ENCODE measurements at places on chromosomes 12 and 14.

DNA sequence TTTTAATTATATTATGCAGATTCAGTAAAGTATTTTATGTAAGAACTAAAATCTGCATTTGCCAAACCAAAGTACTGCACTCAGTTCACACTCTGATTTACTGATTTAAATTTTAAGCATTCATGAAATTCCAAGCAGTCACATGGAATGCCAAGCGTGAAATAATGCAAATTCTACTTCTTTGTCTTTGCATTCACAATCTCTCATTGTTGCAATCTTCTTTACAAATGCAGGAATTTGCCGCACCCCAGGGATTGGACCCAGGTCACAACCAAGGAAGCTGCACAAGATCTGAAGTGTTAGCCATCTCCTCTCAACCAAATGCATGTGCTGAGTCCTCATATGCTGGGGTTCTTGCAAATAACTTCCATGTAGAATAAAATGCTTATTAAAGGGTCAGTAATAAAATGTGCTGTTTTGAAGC, 71.9 kb downstream of the TUNAR start:
- DNase-seq: no peak

- no peak for DNase-seq
These were observed 43.6 kb downstream of the HCAR2 start for GRCh38 chr12:122659579-122659978.

DNA sequence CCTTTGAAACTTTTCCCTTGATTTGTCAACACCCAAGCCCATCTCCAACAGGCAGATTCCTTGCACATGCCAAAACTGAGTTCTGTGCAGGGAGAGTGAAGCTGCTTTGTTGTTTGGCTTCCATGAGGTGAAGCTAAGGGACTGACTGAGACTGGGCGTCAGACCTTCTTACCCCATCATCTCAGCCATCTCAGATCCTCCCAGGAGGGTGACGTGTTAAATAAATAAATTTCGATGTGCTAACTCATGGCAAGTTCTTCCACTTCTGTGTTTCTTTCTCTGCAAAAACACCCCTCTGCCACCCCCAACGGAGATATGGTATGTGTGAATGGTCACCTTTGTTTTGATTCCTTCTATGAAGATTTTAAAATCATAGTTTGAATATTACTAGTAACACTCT, 17.8 kb downstream of the UTP20 start:
- DNase-seq: no peak

- DNase-seq: no peak
These were observed 319.1 kb downstream of the ZFP36L1 start for GRCh38 chr14:68473794-68474193.

DNA sequence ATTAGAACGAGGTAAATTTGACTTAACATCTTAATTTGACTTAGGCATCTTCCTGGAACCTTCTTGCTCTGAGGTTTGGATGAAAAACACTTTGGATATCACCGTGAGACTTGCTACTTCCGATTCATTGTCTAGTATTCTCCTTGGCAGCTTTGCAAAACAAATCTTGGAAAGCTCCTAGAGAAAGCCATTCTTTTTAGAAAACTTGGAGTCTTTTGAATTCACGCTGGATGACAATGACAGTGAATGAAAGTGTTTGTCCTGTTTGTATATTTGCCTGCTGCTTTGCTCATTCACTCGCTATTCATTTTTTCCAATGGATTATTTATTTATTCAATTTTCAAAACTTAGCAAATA, 222.1 kb upstream of the HMGA2 start:
- no peak for DNase-seq

All from T-helper 2 cell treated with Interferon-gamma antibody and Interleukin-4, amounts not matched to agents 5 μg/mL and 100 μg/mL, for 36 hours (primary cell).